NCI-H1417 (cell line): ENCODE measurements at places on chromosomes 7 and 10.

DNA sequence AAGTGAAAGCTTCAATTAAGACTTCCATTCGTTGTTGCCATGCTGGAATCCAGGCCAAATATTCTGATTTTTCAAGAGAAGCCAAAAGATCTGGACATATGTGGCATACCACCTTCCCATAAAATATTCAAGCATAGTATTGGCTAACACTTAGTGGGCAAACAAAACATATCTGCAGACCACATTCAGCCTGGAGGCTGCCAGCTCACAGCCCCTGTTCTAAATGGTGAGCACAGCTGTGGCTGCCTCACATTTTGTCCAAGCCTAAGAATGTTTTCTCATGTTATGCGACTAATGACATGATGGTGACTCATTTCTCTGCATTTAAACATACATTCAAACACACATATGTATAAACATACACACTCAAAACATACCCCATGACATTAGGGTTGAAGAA is 10.6 kb upstream of the CALU start:
- no peak for DNase-seq

- DNase-seq = peak; percentile 50
Observed at GRCh38 chr7:155296006-155296787, 1.5 kb upstream of the INSIG1 start.

- no peak for DNase-seq
Observed at GRCh38 chr10:70540089-70540788, 61.7 kb downstream of the PALD1 start.

DNA sequence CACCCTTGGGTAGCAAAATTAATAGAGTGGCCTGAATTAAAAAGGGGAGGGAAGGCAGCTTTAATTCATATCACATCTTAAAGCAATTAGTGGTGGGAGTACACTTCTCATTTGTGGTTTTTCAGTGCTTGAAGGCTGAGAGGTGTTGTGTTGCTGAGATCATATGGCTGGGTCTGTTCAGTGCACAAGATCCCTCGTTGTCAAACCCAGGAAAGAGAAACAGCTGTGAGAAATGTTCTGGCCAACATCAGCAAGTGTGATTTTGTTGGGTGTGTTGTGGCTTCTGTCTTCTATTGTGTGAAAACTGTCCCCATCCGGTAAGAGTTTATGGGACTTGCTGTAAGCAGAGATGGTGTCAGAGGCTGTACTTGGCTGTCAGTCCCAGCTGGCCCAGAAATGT is 197.9 kb upstream of the BMPER start:
- DNase-seq = no peak

- DNase-seq = no peak
Observed at GRCh38 chr7:131723926-131724325, 167.5 kb upstream of the PODXL start.

DNA sequence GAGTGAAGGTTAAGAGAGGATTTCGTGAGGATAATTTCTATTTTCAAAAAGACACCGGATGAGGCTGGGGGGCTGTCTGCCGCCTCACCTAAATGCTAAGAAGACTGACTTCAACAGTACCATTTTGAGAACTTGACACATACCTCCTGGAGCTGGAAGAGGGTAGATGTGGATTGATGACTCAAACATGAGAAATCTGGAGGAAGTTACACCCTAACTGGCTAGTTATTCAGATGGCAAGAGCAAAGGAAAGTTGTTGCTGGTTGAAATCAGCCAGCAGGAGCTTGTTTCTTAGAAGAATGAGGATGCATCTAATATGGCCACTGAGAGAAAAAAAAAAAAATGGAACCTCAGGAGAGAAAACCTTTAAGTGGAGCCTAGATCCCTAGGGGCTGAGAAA is 76.2 kb upstream of the KIAA1217 start:
- DNase-seq = no peak

DNA sequence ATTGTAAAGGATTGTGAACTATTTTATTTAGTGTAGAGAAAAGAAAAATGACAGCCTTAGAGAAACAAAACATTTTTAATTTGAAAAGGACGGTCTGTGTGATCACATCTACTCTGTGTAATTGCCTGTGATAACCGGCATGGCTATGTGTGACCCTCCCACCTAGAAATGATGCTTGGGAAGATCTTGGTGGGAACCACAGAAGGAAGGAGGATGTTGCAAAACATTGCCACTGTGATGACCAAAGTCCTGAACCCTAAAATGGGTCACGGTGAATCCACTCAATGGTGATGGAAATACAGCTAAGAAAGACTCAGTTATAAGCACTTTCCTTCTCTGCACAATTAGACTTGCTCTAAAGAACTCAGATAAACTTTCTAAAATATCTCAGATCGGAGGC is 221.3 kb upstream of the FRMD4A start:
- no peak for DNase-seq

DNA sequence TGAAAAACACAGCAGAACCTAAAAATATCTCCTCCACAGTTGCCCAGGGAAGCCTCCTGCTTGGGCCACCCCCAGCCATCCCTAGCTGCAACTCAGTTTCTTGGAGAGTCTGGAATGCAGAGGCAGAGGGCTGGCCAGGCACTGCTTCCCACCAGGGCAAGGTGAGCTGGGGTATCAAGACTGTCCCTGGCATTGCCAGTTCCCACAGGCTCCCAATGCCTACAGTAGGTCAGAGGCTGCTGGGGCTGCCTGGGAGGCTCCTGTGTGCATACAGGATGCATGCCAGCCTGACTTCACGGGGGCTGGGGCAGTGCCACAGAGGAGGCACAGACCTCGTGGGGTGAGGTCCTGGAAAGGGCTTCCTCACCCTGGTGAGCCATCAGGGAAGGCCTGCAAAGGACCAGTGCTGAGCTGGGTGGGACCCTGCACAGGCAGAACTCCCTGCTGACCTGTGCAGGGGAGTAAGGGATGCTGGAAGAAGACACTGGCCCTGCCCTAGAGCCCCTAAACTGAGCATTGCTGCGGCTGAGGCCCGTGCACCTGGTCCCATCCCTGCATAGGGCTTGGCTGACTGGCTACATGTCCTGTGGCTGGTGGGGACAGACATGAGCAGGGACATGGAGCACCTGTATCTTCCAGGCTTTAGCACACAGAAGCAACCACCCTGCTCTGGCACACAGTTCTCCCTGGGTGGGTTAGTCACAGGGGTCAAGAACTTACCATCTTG is 121.9 kb upstream of the RET start:
- no peak for DNase-seq
